ENCODE measurements at places on chromosomes 13 and 19. TPM values are rescaled to one million over a fixed set of nuclear protein-coding genes. Genes with fewer than 3 reads are reported as not detected.

GRCh38 chr13:25447396-25447795 is 75.6 kb downstream of the ATP8A2 start:
- no peak overlapping the region for H3K27ac ChIP-seq
- no peaks in the 10 kb centered on the region for H3K36me3 ChIP-seq
- no peaks in the 10 kb centered on the region for H3K4me1 ChIP-seq
- H3K27me3 ChIP-seq, result peaks cover 14% of the 10 kb centered on the region

DNA sequence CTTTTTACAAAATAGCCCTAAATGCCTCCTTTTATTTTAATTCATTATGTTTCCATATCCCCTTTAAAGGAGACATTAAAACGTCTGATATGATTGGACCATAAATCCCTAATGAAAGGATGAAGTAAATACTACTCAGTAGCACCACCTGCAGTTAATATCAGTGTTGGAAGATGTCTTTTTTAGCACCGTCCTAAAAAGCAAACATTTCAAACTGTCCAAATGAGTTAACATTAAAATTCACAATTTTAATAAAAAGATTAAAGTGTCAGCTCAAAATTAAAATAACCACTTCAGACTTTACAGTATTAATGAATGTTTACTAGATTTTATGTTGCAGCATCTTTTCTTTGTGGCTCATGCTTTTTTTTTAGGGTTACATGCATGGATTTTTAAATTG is 12.3 kb downstream of the ZNF507 start:
- H3K36me3 ChIP-seq, result peaks cover 96% of the 10 kb centered on the region
- no peak for DNase-seq
- no peak overlapping the region for H3K4me3 ChIP-seq
- H3K27ac ChIP-seq, result no peak overlapping the region
- H3K4me1 ChIP-seq, result peaks cover 18% of the 10 kb centered on the region

- H3K4me1 ChIP-seq, result peaks cover 20% of the 10 kb centered on the region
- H3K27me3 ChIP-seq, result no peaks in the 10 kb centered on the region
- peaks cover 6% of the 10 kb centered on the region for H3K36me3 ChIP-seq
- DNase-seq, result no peak
- H3K27ac ChIP-seq, result peak overlapping the region; percentile 98
- peak overlapping the region; percentile 90 for H3K4me3 ChIP-seq
Measured at GRCh38 chr13:102847272-102848234, 1.7 kb downstream of the ERCC5 start.

GRCh38 chr13:37954191-37954590 is 84.6 kb upstream of the TRPC4 start:
- DNase-seq, result no peak
- H3K4me1 ChIP-seq, result no peaks in the 10 kb centered on the region
- H3K4me3 ChIP-seq, result no peak overlapping the region

DNA sequence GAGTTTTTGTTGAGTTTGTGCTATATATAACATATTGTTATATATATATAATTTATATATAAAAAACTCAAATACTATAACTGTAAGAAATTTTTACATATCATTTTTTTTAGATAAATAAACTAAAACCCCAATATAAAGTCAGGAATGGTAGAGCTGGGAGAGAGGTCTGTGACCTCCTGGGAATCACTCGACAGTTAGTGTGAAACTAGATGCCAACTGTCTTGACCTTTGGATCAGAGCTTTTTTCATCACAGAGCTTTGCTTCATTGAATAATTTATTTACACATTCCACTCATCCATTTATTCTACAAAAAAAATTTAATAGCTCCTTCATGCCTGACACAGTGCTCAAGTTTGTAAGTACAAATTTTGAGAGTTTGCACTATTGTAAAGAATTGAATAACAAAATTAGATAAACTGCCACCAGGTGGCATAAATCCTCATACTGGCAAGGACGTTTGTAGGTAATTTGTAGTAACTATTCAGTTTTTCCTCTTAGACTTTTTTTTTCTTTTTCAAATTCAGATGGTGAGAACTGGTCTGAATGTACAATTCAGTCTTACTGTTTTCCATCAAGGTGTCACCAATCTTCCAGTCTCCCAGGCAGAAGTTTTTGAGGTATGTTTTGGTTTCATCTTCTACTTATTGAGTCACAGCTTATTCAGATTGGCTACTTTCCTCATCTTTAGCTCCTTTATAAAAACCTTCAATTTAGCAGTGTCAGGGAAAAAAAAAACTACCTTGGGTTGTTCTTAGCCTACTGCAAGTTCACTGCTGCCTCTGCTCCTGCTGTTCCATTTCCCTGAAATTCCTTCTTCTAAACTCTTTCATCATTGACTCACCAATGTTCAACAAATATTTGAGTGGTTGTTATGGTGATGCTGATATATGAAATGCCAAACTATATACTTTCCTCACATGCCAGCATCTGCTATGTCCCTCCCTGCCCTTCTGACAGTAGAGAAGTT is 28.7 kb downstream of the LACC1 start:
- peaks cover 4% of the 10 kb centered on the region for H3K4me1 ChIP-seq
- no peaks in the 10 kb centered on the region for H3K36me3 ChIP-seq
- H3K4me3 ChIP-seq, result no peak overlapping the region
- H3K27me3 ChIP-seq, result no peaks in the 10 kb centered on the region
- no peak for DNase-seq

GRCh38 chr19:47490847-47491246 is 6.8 kb upstream of the KPTN start:
- no peak for DNase-seq
- no peak overlapping the region for H3K27ac ChIP-seq
- no peaks in the 10 kb centered on the region for H3K4me1 ChIP-seq
- H3K36me3 ChIP-seq, result peaks cover 77% of the 10 kb centered on the region

DNA sequence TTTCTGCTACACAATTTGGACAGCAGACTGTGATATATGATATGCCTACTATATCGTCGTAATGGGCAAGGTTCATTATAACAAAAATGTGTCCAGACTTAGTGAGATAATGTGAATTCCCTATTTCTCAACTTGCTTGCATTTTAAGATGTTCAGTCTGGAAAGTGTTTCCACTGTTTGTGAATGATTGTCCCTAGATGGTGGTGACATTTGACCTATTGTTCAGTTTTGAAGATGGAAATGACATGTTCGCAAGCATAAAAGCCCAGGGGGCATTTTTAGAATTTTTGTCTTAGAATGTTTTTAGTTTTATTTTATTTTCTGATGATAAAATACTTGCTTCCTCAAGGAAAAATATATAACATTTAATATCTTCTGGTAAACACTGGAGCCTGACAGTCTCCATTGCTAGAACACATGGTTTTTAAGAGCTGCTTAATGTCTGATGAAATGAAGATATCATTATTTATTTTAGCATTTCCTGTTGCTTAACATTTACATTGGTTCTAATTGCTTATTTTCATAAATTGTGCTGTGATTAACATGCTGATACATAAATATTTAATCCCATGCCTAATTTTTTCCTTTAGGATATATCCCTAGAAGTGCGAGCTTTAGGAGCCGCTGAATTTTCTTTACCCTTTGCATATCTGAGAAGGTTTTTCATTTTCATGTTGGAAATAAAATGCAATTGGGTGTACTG is 27.1 kb downstream of the MBNL2 start:
- H3K36me3 ChIP-seq, result no peaks in the 10 kb centered on the region
- no peaks in the 10 kb centered on the region for H3K27me3 ChIP-seq
- DNase-seq, result no peak
- H3K4me1 ChIP-seq, result peaks cover 53% of the 10 kb centered on the region

NCR1 gene
- 2.4 TPM for total RNA-seq

MCEMP1 gene
- 184 TPM for total RNA-seq

CCDC70 gene
- not detected for total RNA-seq
